GM04504 (cell line): ENCODE measurements at places on chromosomes 3 and 15.

DNA sequence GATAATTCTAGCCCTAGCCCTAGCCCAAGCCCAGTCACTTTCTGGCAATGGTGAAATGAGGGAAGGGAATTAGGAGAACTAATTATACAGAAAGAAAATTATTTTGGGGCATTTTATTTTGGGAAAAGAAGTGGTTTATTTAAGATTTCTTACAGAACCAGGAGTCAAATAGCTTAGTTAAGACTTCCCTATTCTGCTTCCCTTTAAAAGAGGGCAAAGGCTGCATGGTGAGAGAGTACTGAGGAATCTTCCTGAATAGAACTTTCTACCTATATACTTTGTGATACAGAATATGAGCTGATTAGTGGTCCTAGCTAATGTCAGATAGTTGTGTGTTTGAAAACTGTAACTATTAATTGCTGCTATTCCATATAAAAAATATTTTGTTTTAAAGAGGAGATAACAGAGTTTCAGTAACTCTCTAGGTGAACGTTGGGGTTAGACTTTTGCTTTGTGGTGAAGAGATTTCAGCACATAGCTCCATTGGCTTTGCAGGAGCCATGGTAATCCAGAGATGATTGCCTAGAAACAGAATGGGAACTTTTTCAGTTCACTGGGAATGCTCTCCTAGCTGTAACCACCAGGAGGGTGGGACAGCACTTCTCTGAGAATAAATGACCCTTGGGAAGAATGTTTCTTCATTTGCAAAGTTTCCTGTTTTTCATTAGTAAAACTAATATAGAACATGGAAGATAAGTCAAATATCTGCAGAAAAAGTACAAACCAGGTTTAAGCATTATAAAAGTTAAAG is 5.3 kb upstream of the GCSAM start:
- DNase-seq = no peak

- DNase-seq = no peak
Measured at GRCh38 chr3:28936154-28936553, 344.7 kb upstream of the RBMS3 start.

DNA sequence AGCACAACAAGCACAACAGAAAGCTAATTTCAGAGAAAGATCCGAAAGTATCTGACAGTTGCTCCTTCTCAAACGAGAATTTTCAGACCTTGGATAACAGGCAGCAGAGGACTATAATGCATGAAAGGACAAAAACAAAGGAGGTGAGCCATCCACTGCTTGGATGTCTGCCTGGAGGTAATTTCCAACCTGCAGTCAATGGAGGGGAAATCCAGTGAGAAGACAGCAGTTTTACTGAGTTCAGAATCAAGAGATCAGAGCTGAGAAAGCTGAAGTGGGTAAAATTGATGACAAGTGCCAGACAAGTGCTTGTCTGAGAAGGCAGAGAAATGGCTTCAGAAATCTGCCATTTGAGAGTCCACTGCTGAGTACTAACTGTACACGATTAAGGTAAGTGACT is 22.1 kb downstream of the UBE3A start:
- no peak for DNase-seq

GRCh38 chr3:51353691-51354090 is 31.4 kb upstream of the MANF start:
- no peak for DNase-seq

DNA sequence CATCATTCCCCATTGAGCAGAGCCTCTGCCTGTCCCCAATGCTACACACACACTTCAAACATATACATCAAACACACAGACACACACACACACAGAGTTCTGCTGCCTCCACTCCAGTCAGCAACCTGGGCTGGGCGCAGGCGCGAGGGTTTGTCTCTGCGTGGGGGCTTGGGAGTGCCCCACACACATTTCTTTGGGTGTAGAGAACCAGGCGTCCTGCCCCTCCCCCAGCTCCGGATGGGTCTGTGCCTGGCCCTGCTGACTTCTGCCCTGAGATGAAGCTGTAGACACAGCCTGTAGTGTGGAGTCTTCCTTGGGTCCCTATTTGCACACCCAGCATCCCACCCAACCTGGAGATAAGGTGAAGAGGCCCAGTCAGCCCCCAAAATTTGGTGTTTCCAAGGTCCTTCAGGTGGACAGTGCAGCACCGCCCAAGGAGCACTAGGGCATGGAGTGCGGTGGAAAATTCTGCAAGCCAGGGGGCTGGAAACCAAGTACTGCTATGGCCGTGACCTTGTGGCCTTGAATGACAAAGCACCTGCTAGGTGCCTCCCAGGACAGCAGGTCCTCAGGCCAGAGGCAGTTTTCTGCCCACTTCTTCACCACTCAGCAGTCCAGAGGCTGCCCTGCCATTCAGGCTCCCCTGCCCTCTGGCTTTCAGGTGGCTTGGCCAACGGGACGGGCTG is 26.8 kb downstream of the FBXW12 start:
- no peak for DNase-seq

- DNase-seq = no peak
Measured at GRCh38 chr3:180855364-180855763, 57.1 kb upstream of the FXR1 start.

DNA sequence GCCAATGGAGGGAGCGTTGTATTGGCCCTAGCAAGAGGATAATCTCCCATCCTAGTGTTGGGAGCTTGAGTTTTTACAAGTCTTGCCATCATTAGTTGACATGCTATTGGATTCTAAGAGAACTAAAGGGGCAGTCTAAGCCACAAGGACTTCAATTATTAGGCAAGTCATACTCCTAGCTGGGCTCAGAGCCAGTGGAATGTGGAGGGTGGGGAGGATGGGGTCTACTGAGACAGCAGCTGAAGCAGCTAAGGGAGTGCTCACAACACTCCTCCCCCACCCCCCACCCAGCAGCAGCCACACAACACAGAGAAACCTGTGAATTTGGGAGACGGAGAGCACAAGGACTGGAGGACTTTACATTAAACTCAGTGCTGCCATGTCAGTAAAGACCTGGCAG is 27.9 kb downstream of the FRG2C start:
- no peak for DNase-seq

DNA sequence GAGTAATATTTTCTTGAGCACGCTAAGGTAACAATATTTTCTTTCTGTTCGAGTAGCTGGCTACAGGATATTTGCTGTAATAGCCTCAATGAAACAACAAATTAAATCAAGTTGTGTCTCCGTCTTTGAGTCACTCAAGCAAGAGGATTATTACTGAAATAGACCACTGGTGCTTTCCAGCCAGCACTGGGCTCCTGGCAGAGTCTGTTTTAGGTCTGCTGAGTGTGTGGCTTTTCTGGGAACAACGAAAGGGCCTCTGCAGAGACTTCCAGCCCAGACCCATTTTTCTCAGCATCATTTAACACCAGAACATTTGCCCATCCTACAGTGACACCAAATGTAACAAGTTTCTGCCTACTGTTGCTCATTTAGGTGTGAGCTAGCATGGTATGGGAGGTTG is 652.9 kb downstream of the MAGI1 start:
- DNase-seq = no peak

DNA sequence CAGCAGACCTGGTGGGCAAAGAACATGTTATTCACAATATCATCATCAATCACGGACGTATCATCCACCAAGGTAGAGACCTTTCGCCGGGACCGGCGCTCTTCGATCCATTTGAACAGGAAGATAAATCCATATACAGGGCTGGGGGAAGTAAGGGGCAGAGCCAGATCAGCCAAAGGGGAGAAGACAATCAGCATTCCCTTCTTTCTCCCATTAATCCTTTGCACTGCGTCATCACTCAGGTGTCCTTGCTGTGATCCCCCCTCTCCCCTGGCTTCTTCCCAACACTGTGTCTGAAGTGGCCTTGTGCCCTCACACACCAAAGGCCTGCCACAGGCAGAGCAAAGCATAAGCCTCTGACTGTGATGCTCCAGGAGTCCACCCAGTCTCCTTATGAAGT is 36.4 kb downstream of the SEMA3G start:
- DNase-seq = no peak
